ENCODE measurements at places on chromosomes 6 and 20.
A peak's percentile ranks its signal among the peaks of the same experiment; 100 is the strongest.

DNA sequence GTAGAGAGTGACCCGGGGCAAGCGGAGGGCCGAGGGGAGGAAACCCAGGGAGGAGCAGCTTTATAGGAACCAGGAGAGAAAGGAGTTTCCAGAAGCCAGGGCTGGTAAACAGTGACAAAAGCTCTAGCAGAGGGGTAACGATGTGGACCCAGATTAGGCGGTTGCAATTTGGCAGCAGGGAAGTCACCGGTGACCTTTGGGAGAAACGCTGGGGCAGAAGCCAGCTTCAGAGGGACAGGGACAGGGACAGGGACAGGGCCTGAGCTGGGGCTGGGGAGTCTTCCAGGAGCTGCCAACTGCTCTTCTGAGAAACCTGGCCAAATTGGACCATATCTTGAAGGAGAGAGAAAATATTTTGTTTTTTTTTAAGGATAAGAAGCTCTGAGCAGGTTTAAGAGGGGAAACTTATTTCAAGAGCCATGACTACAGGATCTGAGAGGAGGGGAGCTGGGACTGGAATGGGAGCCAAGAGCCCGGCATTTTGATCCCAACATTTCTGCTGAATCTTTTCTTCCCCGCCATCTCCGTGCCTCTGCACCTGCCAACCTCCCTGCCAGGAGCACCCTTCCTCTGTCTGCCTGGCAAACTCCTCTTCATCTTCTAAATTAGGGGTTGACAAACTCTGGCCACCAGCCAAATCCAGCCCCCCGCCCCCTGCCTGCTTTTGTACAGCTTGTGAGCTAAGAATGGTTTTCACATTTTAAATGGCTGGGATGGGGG lies 22.6 kb upstream of the PREX1 start:
- no peak for DNase-seq

GRCh38 chr6:21824431-21825177 lies 231.1 kb downstream of the SOX4 start:
- no peak for DNase-seq

DNA sequence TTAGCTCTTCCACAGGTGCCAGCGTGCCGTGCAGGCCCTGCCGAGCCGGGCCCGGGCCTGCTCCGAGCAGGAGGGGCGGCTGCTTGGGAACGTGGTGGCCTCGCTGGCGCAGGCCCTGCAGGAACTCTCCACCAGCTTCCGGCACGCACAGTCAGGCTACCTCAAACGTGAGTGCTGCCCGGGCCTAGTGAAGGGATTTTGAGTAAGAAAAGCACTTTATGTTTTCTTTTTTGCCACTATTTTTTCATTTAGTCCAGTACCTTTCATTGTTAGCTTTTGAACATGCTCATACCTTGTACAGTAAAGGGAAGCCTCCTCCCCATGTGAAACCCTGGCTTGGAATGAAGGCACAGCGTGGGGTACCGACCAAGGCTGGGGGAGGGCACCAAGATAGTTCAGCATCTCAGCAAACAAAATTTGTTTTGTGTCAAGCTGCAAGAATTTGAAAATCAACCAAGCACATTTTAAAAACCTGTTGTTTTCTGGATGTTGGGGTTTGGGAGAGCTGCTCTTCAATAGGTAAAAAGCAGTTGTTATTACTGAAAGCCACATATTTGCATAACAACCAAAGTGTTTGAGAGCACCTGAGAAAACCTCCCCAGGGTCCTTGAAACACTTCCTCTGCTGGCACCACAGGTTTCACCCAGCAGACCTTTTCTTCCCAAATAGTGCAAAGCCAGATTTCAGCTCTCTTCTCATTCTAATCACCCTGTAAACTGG lies 18.4 kb downstream of the STX16 start:
- no peak for DNase-seq

- no peak for DNase-seq
These were observed 119.6 kb upstream of the DOK5 start for GRCh38 chr20:54355631-54356280.

DNA sequence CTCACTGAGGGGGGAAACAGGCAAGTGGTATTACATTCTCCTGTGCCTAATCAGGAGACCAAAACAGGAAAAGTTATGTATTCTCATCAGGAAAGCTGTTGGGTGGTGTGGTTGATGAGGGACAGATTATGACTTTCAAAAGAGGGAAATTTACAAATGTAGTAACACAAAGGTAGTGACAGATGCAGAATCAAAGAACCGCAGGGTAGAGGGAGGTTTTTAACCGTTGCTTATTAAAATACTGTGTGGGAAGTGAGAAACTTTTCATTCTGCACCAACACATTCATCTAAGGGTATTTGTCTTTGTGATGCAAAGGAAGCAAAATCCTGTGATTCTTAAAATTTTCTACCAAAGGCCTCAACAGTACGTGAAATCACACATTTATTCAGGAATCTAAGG lies 288.2 kb upstream of the MAN1A1 start:
- DNase-seq = no peak

DNA sequence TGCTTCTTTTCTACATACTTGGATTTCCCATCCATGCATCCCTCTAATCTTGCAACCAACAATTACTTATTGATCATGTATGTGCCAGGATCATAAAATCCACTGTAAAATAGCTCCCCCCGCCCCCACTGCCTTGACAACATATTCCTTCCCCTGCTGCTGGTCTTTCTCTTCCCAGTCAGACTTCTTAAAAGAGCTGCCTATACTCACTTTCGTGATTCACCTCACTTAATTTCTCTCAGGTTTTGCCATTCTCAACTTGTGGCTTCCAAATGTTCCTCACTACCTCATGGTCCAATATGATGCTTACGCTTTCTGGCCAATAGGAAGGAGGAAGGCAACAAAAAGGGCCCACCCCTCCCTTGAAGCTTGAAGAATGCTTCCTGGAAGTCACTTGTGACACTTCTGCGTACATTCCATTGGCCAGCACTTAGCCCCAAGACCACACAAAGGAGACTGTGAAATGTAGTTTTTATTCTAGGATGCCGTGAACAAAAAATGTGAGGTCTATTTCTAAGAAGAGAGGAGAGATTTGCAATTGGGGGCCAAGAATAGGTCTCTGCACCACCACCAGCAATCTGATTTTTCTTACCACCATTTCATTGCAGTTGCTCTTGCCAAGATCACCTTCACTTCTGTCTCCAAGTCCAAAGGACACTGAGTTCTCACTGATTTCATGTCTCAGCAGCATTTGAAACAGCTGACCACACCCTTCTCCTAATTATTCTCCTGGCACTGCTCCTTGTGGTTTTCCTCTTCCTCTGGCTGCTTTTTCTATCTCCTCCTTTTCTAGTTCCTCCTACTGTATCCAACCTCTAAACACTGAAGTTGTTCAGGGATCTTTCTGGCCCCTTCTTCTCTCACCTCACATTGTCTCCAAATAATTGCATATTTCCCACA lies 30.8 kb downstream of the CD164 start:
- DNase-seq = peak; percentile 50

Measured in mucosa of gallbladder (tissue), 1 donor.